EL (cell line): ENCODE measurements at places on chromosomes 7 and 10.

DNA sequence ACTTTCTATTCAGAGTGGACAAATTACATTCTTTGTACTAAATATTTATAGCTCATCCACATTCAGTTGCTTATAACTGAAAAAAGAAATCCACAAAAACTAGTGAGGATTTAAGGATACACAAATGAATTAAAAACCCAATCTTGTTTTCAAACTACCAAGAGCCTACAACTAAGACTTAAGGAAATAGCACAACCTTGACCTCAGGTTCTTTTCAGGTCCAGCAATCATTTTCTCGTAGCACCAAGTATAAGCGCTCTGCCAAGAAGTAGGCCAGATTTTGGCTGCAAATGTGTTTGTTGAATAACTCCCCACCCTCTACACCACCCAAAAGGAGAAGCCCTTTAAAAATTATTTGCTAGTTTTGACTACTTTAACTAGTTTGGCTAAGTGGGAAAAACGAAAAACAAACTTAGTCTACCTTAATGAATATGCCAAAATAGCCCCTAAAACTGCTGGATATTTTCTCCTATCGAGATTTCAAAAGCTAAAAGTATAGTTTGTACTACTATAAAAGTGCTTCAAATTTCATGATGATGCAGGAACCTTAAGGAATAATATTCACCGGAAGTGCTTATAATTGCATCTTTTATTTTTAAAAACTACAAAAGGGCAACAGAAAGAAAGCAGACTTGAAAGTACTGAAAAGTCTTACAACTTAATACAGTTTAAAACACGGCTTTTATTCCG lies 2.7 kb upstream of the KMT2E start:
- peak; percentile 33 for DNase-seq

DNA sequence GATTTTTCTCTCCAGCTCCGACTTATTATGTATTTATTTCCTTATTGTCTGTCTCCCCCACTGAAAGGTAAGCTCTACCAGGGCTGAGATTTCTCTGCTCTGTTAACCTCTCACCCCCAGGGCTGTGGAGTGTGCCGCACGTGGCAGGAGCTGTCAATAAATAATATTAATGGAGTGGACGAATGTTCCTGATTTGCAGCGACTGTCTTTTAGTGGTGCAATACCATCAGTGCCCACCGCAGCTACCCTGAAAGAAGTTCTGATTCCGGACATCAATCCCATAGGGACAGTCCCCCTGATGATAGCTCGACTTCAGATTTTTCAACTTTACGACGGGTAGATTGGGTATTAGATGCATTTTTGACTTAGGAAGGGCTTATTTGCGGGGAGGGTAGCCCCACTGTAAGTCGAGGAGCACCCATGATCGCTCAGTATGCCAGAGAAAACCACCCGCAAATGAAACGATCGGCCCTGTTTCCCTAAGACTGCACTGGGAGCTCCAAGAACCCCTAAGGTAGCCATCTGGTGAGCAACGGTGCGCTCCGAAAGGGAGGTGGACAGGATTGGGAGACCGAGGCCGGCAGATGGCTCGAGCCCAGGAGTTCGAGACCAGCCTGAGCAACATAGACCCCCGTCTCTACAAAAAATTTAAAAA lies 986 bp upstream of the PPP2R2D start:
- peak; percentile 21 for DNase-seq

GRCh38 chr7:101594790-101595189 lies 34.3 kb downstream of the MYL10 start:
- DNase-seq: no peak

GRCh38 chr7:108985037-108985436 lies 415.4 kb downstream of the DNAJB9 start:
- DNase-seq: no peak

- DNase-seq: no peak
Measured at GRCh38 chr10:94093286-94093905, 99.7 kb downstream of the PLCE1 start.

- DNase-seq: peak; percentile 92
Measured at GRCh38 chr10:62618576-62619412, 185.7 kb upstream of the ADO start.

DNA sequence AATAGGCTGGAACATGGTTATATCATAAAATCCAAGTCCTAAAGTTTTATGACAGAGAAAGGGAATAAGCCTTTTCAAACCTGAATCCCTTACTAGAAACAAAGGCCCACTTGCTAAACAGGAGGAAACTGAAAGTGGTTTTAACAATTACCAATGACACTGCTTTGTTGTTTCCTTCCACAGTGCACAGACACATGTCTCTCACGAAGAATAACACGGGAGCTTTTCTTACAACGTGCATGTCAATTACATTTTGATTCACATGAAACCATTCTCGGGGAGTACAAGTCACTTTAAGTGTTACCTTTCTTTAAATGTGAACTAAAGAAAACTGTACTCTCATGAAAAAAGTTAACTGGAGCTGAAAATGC lies 1.4 kb downstream of the MRPS33 start:
- DNase-seq: no peak

DNA sequence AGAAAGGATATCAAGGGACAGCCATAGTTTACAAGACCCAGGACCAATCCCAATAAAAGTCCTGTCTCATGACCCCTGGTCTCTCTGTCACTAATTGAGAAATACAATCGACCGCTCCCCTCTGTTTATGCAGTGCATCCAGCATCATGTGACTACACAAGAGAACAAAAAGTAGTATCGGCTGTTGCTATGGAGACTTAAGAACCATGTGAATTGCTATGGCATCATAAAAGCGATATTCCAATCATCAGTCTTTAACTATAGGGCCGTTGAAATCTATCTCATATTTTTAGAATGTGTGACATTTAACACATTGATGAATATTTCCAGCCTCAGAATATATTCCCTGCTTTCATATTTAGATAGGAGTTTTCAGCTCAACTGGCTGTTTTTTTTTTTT lies 139.3 kb downstream of the FRMD4A start:
- DNase-seq: no peak

GRCh38 chr10:117425974-117426566 lies 50.8 kb upstream of the PDZD8 start:
- DNase-seq: no peak

DNA sequence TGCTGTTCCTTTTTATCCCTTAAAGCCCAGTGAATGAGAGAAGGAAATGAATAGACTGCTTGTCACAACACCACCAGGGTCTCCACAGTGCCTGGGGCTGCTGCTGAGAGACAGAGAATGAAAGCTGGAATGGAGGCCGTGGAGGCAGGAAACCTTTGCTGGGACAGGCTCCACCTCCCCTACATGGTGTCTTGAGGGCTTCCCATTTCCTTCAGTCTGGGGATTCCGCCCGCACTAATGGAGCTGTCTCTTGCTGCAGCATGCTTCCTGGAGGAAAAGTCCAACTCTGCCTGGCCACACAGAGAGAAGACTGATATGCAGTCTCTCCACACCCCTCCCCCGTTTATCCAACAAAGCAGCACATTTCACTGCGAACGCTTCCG lies 54.5 kb downstream of the LRRC4 start:
- DNase-seq: no peak

- DNase-seq: no peak
Measured at GRCh38 chr10:122404576-122404975, 30.1 kb downstream of the PLEKHA1 start.

- peak; percentile 28 for DNase-seq
Measured at GRCh38 chr10:11178606-11179515, 161.2 kb downstream of the CELF2 start.

DNA sequence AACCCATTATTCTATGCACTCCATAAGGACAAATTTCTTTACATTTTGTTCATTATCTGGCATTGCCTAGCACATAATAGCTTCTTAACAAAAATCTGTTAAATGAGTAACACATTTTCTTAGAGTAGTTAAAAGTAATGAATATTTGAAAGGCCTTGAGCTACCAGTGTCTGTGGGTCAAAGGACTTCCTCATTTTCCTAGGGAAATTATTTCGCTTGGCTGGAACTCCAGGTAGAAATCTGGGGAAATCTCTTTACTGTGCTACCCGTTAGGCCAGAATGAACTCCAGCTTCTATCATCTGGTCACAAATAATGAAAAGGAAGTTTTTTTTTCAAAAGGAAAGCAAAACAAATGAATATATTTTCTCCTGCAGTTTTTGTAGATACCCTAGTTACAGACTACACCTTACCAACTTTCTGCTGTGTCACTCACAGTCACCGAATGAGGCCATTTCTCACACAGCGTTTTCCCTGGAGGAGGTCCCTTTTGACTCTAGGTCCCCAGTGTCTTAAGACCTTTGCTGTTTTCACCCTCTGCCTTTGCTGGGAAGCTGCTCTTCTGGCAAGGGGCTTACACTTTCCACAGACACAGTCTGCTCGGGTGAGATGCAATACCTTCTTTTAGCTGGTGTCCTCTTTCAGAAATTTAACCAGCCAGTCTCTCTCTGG lies 1.6 kb downstream of the SAMD9L start:
- DNase-seq: no peak

- no peak for DNase-seq
Measured at GRCh38 chr10:121087129-121087528, 236.0 kb downstream of the WDR11 start.

- DNase-seq: no peak
Measured at GRCh38 chr10:95169522-95169921, 24.5 kb upstream of the ACSM6 start.

GRCh38 chr10:61663466-61663865 lies 737 bp downstream of the CABCOCO1 start:
- DNase-seq: peak; percentile 13

- peak; percentile 69 for DNase-seq
Measured at GRCh38 chr10:48658243-48658974, 26.3 kb upstream of the WDFY4 start.

DNA sequence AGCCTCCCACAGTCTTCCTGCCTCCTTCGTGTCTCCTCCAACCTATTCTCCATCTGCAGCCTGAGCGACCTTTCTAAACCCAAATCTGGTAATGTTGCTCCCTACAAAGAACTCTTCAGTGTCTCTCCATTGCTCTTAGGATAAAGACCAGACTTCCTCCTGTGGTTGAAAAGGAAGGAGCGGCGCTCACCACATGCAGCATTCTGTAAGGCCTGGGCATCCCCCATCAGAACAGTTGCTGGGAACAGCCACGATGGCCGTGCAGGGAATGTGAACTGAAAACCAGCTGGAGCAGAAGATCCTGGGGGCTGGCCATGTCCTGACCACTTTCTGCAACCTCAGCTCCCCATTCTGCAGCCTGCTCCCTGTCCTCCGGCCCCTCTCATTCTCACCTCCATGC lies 237.8 kb upstream of the ZMIZ1 start:
- DNase-seq: no peak
